K562 (cell line): ENCODE measurements at places on chromosomes 16 and 17. TPM values are rescaled to one million over a fixed set of nuclear protein-coding genes. Genes with fewer than 3 reads are reported as not detected.

Gene RAB37
- polyA plus RNA-seq: not detected in 2 replicates

Gene CISD3
- 38.9 and 57.5 TPM in 2 replicates for polyA plus RNA-seq

Gene KRT15
- polyA plus RNA-seq: 0.56 and 2.0 TPM in 2 replicates

Gene HSPB9
- polyA plus RNA-seq: 0.05 and 0.13 TPM in 2 replicates

GRCh38 chr17:60920107-60920506 lies 242.5 kb downstream of the BCAS3 start:
- DNase-seq: no peak

DNA sequence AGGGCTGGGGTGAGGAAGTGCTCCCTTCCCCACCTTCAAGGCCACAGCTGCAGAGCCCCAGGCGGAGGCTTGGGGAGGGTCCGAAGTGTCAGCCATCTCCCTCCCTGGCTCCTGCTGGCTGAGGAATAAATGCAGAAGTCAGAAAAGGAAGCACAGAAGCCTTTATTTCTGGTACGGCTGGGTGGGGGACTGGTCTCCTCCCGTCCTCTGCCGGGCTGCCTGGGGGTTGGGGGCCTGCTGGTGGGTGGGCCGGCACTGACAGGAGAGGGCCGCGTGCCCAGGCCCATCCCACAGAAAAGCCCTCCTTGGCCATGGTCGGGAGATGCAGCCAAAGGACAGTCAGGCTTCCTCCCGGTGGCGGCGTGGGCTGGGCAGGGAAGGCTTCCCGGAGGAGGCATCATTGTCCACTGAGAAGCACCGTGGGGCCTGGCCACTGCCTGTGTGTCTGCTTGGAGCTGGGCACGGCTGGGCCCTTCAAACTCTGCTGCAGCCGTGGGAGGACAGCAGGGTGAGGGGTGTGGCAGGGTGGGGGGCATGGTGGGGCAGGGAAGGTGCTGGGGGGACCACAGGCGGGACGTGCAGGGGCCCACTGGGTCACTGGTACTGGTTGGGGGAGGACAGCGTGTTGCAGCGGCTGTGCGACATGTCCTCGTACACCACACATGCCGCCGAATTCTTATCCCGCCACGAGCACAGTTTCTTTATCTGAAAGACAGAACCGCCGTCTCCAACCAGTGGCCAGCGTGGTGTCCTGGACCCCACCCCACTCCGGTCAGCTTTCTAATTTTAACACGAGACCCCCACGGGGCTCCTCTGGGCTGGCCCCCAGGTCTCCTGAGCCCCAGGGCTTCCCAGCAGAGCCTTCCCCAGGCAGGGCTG lies 2.4 kb downstream of the CD7 start:
- DNase-seq: no peak

- no peak for DNase-seq
Measured at GRCh38 chr17:30207655-30208054, 27.8 kb downstream of the SLC6A4 start.

GRCh38 chr16:19884611-19885450 lies at the start of gene GPRC5B:
GPRC5B (minus strand) TSS chr16:19884848; CDS start chr16:19872845, 12,003 bp downstream.
- DNase-seq: peak; percentile 62

- DNase-seq: peak; percentile 13
Measured at GRCh38 chr17:66625311-66625767, 209.6 kb upstream of the CACNG5 start.

GRCh38 chr17:48374650-48375230 lies 55.3 kb downstream of the SKAP1 start:
- DNase-seq: peak; percentile 58

- no peak for DNase-seq
Measured at GRCh38 chr16:82808036-82808435, 181.3 kb downstream of the CDH13 start.

DNA sequence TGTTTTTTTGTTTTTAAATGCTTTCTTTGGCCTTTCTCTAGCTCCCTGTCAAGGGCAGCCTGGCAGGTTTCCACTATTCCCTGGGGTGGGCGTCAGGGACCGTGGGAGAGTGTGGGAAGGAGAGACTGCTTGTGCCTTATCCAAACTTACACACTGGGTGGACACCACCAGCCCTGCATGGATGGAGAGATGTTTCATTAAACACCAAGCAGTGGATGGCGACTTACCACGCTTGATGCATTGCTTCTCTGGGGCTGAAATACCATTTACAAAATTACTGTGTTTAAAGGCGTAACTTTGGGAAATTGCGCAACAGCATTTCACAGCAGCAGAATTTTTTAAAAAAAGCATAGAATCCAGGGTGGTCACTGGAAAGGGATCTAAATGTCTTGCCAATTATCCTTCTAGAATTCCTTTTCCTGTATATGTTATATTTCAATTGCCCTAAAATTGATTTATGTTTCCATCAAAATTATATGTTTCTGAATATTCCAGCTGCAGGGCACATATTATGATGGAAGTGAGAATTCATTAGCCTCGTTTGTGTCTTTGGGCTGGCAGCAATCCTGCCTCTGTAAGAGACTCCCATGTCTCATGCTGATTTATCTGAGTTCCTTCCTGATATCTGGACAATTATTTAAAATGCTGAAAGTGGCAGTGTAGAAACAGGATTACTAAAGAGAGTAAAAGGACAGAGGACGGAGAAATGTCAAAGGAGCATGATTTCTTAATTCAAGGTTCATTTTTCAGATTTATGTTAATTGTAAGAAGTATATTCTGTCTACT lies 247.3 kb downstream of the GRIN2A start:
- no peak for DNase-seq
